ENCODE measurements at places on chromosomes 11 and 22.

DNA sequence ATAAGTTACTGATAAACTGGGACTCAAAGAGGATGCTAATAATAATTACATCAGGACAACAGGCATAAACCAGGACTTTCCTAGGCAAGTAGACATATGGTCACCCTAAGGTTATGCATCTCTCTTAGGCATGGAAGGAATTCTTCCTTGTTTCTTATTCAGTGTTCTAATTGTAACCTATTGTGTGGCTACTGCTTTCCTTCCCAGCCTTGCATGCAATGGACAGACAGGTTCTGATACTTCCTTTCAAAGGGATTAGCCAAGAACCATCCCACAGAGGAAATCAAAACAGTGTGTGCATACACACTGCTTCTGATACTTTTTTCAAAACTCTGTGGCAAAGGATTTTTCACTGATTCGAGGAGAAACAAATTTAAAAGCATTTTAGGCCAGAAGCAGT is 48.3 kb downstream of the RRAS2 start:
- DNase-seq, result no peak

DNA sequence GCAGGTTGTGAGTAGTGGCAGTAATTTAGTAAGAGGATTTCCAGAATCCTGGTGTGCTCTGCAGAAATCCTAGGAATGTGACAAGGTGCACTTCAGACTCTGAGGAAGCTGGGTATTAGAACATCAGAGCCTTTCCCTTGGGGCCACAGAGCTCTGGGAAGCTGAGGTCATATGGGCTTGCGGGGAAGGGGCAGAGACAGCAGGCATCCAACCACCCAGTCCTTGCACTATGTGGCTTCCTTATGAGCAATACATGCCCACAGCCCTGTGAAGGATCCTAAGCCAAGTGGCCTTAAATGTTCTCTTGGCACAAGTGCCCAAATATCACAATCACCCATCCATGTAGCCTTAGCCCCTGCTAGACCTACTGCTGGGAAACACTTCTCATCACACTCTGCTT is 46.2 kb downstream of the P4HA3 start:
- DNase-seq, result no peak

GRCh38 chr11:116461789-116462188 is 311.0 kb downstream of the BUD13 start:
- no peak for DNase-seq

DNA sequence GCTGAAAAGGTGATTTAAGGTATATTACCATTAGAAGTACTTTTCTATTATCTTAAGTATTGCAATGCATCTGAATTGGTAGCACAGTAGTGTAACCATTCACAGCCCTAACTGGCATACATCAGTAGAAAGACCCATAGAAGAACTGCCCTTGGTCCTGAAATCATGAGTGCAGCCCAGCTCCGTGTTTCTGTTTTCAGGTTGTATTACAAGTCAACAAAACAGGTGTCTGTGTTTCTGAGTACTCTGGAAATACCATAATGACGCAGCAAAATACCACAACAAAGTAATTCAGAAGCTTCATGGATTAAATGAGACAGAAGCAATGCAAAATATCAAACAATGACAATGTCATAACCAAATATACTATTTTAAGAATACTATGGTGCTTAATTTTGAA is 226.3 kb downstream of the OPCML start:
- no peak for DNase-seq

DNA sequence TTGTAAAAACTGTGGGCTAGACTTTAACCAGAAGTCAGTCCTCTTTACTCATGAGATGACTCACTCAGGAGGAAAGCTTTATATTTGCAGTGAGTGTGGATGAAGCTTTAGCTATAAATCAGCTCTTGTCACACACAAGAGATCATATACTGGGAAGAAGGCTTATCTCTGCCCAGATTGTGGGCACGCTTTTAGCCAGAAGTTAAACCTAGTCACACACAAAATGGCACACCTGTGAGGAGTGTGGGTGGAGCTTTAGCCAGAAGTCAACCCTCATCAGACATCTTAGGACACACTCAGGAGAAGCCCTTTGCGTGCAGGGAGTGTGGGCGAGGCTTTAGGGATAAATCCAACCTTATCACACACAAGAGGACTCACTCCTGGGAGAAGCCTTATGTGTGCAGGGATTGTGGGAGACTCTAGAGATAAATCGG is 706.9 kb upstream of the LUZP2 start:
- no peak for DNase-seq

- no peak for DNase-seq
Measured at GRCh38 chr22:20865875-20866445, 7.2 kb downstream of the SNAP29 start.

GRCh38 chr11:1733009-1733715 is 17.2 kb downstream of the IFITM10 start:
- DNase-seq, result no peak

GRCh38 chr22:39238966-39239505 is 5.7 kb downstream of the PDGFB start:
- DNase-seq, result no peak

DNA sequence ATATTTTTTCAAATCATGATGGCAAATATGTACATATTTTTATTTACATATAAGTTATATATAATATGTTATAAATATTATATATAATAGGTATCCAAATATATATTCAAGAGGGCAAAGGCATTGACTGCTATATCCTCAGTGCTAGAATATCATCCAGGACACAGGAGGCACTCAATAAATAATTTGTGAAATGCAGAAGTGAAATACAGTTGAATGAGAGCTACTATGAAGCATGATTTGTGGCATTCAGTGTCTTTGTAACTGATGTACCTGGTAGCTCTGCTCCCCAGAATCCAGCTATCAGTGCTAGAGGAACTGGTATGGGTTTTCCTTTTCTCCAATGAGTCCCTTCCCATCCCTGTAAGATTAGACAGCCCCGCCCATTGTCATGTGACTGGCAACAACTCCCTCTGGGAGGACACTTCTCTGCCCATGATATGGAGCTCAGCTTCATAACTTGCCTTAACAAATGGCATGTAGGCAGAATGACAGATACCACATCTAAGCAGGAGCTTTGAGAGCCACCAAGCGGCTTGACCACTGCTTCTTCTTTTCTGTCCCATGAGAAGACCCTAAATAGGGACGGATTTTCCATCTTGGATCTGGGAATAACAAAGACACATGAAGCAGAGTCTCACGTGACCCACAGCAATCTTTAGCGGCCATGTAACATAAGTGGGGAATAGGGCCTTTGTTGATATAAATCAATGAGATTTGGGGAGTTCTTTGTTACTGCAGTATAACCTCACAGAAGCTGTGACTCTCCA is 10.2 kb upstream of the CD82 start:
- DNase-seq, result peak; percentile 47

GRCh38 chr11:119844808-119845207 is 115.8 kb upstream of the NECTIN1 start:
- DNase-seq, result no peak

GRCh38 chr11:120577041-120577440 is 65.5 kb downstream of the GRIK4 start:
- no peak for DNase-seq

DNA sequence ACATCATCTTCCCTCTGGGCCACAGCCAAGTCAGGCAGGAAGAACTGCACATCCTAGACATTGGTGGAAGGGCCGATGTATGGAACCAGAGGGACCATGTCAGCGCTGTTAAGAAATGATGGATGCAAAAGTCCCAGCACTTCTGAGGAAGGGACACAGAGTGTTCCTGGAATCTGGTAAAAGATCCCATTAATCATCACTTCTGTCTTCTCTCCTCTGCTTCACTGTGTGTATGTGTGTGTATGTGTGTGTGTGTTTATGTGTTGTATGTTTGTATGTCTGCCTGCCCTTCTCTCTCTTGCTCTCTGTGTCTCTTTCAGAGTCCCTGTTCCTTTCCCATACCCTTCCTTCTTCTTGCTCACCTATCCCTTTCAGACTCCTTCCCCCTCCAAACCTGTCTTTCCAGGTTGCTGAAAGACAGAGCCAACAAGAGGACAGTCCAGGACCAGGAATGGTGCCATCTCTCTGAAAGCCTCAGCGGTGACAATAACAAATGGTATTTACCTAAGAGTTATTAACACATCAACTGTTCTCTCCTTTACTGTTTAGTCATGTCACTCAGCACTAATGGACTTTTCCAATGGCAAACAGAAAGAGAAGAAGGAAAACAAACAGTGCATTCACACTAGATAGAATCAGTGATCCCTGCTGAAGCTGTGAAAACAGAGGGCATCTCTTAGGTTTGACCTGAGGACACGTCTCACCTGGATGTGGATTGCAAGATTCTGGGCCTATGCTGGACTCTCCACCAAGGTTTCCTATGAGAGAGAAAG is 47.1 kb downstream of the EHF start:
- DNase-seq, result no peak

GRCh38 chr22:17823226-17823625 is 49.0 kb upstream of the BID start:
- DNase-seq, result no peak

- DNase-seq, result no peak
Measured at GRCh38 chr11:64101461-64101860, 64.5 kb downstream of the MACROD1 start.

- peak; percentile 41 for DNase-seq
Measured at GRCh38 chr11:32052215-32052614, 38.7 kb upstream of the RCN1 start.

DNA sequence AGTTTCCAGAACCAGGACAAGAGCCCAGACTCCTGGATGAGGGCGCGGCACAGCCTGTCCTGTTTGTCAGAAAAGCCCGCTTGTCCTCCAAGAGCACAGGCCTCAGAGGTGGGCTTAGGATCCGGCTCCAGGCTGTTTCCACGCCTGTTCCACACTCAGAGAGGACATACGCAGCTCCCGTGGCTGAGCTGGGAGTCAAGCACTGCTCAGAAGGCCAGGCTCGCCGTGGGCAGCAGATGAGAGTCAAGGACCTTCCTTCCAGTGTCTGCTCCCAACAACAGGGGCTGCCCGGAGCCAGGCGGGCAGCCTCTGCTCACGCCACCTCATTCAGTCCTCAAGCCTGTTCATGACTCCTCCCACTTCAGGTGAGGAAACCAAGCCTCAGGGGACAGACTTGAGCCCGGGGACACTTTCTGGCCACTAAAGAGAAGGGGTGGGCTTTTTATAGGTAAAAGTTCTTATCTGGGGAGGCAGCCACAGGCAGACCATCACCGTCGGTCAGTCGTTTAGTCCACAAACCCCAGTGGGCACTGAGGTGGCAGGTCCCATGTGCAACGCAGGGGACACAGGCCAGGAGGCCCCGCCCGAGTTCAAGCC is 3.8 kb downstream of the CYB5R3 start:
- DNase-seq, result no peak

DNA sequence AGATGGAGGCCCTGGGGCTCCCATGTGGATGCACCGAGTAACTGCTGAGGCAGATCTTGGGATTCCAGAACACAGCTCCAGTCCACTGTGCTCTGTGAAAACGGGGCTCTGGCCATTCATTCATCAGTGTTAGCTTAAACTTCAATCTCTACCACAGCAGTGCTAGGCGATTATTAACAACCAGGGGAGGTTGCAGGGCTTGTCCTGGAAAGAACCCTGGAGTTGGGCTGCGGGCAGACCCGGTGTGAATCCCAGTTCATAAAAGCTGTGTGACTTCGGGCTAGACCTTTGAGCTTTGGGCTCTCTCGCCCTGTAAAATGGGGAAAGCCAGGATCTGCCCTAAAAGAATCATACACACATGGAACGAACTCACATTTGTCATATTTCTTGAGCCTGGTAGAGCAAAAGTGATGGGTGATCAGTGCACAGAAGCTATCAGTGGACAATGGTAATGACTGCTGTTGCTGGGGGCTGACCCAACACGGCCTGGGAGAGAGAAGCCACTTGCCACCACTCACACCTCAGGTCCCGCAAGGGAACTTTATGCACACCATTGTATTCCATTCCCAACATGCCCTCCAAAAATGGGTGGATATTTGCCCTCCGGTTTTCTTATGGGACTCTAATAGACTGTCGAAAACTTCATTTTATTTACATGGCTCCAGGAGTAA is 15.6 kb upstream of the CRYBB3 start:
- DNase-seq, result no peak

- DNase-seq, result no peak
Measured at GRCh38 chr11:66243782-66244535, 24.5 kb upstream of the RAB1B start.

GRCh38 chr11:56543157-56543556 is at the start of gene OR5M11:
Gene OR5M11, minus strand, starts transcription at chr11:56543257. Its CDS starts 0 bp downstream, at chr11:56543257.
- DNase-seq, result no peak

DNA sequence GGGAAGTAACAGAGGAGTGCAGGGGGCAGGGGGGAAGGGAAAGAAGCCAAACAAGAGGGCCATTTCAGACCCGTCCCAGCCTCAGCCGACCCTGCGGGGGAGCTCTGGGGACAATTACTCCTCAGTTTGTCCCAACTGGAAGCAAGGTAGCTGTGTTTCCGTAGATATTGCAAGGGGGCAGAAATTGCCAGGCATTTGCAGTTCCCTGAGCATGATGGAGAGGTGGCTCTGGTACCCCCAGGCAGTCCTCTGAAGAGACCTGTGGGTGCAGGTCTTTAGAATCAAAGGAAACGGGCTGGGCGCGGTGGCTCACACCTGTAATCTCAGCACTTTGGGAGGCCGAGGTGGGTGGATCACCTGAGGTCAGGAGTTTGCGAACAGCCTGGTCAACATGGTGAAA is 13.8 kb upstream of the JAM3 start:
- no peak for DNase-seq

All from erythroblast (primary cell).